Subcutaneous adipose tissue (tissue), 4 donors: ENCODE measurements at places on chromosomes 12 and 14. TPM values are rescaled to one million over a fixed set of nuclear protein-coding genes. Genes with fewer than 3 reads are reported as not detected.

Gene CYP27B1
- total RNA-seq: not detected

Gene INSM2
- total RNA-seq: not detected

Gene SLC7A7
- total RNA-seq: 25.9 TPM

Gene PMCH
- not detected for total RNA-seq

Gene IFI27L2
- total RNA-seq: 85.4 TPM
